ENCODE measurements at places on chromosomes 3 and 15.

DNA sequence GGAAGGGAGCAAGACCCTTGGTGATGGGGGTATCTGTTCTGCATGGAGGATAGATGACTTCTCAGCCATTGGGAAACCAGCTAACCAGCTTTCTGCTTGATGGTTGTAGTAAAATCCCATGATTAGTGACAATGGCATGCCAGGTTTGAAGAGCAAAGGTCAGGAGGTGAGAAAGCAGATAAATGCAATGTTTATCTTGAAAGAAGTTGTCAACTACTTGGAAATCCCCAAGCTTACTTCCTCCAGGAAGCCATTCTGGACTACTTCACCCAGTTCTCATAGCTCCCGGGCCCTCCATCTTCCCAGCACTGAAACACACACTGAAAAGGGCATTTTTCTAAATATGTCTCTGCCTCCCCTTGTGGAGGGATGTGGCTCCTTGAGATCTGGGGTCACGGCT lies 51.3 kb downstream of the SMAD3 start:
- no peak for DNase-seq

DNA sequence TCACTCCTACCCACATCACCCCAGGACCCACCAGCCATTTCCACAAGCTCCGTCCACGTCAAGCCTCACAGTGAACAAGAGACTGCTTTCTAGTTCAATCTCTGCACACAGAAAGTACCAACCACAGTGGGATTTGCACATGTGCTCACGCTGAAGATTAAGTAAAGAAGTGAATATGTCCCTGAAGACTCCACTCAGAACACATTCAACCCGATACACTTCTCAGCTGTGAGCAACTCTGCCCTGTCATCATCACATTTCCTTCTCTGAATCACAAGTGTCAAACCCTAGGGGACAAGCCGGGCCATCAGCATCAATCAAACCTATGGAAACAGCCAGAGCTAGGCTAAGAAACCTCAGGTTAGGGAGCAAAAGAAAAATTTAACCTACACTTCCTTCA lies 1.9 kb downstream of the STIMATE start:
- DNase-seq: no peak

DNA sequence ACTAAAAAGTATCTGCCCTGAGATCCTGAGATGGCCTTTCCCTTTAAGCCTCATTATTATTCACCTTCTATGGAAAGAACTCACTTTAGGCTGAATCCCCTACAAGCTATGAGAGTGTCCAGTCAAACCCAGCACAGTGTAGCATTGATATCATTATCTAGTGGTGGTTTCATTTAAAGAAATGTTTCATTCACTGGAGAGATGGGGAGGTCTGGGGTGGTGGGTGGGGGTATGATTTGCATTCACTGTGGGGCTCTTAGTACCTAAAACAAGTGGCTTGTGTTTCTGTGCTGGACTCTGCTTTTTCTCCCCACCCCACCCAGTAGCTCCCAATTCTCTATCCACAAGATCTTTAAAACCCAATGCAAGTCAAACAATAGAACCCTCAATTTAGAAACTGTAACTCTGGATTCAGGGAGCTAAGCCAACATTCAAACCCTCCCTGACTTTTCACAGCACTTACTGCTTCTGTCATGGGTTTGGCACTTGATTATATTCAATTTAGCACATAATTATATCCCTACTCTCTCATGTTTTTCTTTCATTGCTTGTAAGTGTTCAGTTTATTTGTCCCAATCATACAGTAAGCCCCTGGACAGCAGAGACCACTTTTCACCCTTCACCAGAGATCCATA lies 310.5 kb upstream of the THBS1 start:
- no peak for DNase-seq

DNA sequence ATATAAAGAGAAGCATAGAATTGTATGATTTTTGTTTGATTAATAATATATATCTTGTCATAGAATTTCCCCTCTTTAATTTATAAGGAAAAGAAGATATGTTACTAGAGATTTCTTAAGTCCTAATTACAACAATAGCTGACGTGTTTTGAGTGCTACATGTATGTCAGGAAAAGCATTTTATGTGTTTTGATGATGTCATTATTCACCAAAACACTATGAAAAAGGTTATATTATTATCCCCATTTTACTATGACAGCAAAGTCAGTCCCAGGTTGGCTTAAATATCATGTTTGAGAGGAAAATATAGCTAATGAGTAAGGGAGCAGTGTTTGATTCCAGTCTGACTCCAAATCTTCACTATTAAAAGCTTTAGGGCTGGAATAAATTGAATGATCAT lies 428.4 kb upstream of the GOLIM4 start:
- no peak for DNase-seq

GRCh38 chr15:72796210-72796514 lies 12.6 kb upstream of the ADPGK start:
- DNase-seq: no peak

- DNase-seq: peak; percentile 57
These were observed 30.5 kb downstream of the OXSM start for GRCh38 chr3:25820366-25820765.

DNA sequence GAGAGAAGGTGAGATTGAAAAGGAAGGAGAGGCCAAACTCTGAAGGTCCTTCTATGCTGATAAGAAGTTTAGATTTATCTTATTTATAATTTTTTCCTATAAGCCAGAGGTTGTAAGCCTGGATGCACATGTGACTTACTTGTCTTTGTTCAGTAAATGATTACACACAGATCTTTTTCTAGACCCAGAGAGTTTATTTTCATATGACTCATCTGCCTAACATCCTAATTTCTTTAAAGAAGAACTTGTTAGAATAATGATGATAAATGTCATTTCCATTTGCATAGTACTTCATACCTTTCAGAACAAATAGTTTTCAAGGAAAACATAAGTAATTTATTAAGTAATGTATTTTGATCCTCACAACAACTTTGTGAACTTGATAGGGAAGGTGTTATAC lies 434.8 kb upstream of the DPH6 start:
- no peak for DNase-seq

GRCh38 chr3:180570238-180570637 lies 31.7 kb upstream of the TTC14 start:
- no peak for DNase-seq

DNA sequence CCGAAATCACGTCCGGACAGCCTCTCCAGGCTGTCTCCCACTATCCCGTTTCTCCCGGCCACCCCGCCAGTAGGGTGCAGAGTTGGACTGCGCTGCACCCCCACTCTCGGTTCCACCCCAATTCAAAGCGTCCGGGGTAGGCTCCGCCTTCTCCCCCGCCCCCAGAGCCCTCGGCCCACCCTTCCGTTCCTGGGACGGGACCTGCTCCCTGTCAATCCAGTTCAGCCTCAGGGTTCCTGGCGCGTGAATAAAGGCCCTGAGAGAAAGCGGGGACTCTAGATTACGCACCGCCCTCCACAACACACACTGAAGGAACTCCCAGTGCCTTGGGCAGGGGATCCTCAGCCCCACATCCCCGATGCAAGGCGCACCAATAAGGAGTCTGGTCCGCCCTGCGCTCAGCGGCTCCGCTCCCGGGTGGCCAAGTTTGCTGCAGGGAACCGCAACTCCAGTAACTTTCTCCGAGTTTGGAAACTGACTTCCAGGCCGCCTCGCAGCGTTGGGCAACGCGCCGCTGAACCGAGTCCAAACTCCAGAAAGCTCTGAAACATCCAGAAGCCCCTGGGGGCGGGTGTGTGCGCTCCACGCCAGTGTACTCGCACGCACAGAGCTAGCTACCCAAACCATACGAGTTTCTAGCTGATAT lies 1.9 kb downstream of the ADAMTS9 start:
- DNase-seq: peak; percentile 89

- no peak for DNase-seq
These were observed 92.1 kb downstream of the XRN1 start for GRCh38 chr3:142355692-142356091.

- DNase-seq: no peak
These were observed 742.4 kb downstream of the NAALADL2 start for GRCh38 chr3:175601521-175601920.

DNA sequence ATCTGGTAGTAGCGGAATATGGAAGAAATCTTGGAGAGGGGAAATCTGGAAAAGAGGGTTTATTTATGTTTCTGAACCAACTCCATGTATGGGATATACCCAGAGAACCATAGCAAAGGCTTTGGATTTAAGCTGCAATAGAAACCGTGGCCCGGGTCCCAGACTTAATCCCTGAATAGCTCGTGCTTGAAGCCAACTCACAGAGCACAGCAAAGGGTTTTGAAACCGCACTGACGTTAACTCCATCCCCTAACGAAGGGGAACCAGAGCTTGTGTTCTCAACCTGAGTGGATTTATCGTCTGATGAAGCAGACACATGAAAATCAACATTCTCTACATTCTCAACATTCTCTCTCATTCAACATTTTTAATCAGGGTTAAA lies 154.6 kb downstream of the APBA2 start:
- DNase-seq: no peak

DNA sequence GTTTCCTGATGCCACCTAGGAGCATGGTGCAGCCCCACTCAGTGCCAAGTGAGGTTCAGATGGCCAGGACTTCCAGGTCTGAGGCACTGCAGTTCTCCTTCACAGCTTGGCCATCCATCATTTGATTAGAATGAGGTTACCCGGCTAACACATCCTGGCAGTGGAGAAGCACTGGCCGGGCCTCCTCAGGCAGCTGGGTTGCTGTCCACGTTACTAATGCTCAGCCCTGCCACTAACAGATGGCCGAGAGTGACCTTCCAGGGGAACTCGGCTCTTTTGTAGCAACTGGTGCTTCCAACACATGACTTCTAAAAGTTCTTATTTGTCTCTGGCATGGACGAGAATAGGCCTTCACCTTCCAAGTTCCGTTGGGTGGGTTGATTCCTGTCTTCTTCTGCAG lies 204.6 kb upstream of the CFAP20DC start:
- no peak for DNase-seq

GRCh38 chr3:13200946-13201345 lies 127.7 kb upstream of the IQSEC1 start:
- DNase-seq: peak; percentile 36

DNA sequence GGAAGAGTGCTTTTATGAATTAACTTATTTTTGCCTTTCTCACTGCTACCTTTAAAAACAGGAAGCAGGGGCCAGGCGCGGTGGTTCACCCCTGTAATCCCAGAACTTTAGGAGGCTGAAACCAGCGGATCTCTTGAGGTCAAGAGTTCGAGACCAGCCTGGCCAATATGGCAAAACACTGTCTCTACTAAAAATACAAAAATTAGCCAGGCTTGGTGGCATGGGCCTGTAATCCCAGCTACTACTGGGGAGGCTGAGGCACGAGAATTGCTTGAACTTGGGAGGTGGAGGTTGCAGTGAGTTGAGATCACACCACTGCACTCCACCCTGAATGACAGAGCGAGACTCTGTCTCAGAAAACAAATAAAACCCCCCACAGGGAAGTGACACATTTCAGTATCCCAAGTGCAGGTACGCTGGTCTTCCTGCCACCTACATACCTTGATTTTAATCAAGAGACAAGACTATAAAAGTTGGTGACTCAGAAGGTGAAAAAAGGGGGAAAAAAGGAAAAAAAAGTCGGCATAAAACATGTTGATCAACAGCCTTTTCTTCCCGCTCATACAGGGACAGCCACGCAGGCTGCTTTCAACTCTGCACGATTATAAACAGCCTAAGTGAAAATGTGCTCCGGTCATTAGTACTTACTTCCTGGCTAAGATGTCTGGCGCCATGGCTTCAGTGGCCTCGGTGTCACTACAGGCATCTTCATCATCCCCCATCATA lies 18.8 kb downstream of the PPP1R2 start:
- no peak for DNase-seq

- no peak for DNase-seq
These were observed 83.9 kb downstream of the MEGF11 start for GRCh38 chr15:66169625-66170024.

GRCh38 chr3:172101107-172101506 lies 61.7 kb downstream of the FNDC3B start:
- no peak for DNase-seq
